Stimulated activated CD4-positive, alpha-beta T cell treated with anti-CD3 and anti-CD28 coated beads, Interleukin-15, amount 100 ng/mL, for 1 hour (primary cell): ENCODE measurements at places on chromosomes 11 and 22.

DNA sequence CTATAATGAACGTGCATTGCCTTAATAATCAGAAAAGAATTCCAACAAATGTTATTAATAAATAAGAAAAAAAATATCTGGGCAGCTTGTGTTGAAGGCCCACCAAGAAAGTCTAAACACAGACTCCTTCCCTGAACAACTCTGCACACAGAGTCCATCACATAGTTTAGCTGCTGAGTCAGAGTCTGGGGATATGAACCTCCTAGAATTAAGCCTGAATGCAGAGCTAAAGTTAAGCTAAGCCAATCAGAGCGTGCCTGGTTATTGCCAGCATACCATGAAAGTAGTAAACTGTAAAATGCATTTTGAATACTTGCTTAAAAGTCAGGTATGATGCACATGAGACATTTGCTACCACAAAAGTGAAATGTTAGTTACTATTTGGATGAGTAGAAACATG is 25.6 kb upstream of the TENM4 start:
- no peak for DNase-seq

DNA sequence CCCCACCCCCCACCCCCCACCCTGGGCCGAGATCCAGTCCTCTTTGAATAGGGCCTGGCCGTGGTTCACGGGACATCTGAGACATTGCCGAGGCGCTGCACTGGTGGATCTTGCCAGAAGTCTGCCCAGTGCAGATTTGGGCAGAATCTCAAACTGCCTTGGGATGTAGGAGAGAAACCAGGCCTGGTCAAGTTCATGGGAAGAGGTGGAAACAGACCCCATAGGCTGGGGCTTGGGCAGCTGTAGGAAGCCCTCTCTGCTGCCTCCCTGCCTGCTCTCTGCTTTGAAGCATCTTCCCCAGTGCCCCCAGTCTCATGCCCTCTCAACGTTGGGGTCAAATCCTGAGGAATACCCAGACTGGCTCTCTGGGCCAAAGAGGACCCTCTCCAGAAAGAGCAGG is 16.0 kb upstream of the PPP6R3 start:
- DNase-seq: no peak

DNA sequence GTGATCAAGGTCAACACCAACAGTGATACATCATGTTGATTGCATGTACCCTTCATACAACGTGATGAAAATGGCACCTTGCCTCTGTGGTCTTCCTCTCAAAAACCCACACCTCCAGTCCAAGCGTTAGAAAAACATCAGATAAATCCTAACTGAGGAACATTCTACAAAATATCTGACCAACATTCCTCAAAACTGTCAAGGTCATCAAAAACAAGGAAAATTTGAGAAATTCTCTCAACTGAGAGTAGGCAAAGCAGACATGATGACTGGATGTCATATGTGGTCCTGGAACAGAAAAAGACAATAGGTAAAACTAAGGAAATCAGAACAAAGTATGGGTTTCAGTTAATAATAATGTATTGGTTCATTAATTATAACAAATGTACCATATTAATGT is 64.0 kb upstream of the POU2AF1 start:
- DNase-seq: no peak

- no peak for DNase-seq
These were observed 21.2 kb upstream of the TP53AIP1 start for GRCh38 chr11:128963744-128964325.

DNA sequence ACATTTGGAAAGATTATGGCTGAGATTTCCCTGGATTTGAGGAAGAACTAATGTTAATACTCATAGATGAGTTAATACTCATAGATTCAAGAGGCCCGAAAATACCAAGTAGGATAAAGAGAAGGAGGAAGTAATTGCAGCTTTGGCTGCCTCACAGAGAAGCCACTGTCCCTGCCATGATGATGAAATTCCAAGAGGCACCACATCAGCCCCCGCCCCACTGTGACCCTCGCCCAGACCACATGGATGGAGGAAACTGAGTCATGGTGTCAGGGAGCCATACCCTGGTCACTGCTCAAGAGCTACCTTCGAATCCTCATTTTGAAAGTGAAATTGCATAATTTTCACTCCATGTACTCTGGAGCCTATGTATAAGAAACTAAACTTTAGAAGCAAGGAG is 92.9 kb upstream of the SLC22A12 start:
- no peak for DNase-seq

GRCh38 chr22:37387793-37388192 is 39.5 kb downstream of the ELFN2 start:
- DNase-seq: no peak

DNA sequence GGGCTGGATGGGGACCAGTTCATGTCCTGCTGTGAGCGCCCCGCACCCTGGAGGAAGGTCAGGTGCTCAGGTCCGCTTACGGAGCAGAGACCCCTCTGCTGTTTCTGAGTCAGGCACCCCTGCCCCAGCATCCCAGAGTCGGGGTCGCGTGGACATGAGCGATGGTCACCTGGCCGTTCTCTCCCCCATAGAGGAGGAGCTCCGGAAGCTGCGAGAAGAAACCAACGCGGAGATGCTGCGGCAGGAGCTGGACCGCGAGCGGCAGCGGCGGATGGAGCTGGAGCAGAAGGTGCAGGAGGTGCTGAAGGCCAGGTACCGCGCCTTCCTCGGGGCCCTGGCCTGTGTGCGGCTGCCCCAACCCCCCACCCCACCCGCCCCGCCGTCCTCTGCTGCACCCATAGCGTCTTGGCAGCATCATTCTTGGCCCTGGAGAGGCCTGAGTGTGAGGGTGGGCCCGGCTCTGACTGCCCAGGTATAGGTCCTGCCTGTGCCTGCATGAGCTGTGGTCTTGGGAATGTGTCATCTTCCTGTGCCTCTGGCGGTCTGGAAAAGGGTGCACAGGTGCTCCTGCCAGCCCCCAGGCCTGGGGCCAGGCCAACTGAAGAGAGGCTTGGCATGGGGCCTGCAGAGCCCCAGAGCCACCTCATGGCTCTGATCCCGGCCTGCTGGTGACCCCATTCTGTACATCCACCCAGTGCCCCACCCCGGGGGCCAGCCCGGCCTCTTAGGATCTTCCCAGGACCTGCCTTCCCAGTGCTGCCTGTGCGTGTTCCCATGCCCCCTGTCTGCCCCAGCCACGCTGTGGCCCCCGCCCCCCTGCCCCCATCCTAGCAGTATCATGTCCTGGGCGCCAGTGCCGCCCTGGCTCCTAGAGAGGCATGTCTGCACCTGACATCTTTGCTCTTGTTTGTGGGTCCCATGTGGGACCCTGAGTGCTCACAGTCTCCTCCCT is 38.1 kb downstream of the GRAMD4 start:
- no peak for DNase-seq

DNA sequence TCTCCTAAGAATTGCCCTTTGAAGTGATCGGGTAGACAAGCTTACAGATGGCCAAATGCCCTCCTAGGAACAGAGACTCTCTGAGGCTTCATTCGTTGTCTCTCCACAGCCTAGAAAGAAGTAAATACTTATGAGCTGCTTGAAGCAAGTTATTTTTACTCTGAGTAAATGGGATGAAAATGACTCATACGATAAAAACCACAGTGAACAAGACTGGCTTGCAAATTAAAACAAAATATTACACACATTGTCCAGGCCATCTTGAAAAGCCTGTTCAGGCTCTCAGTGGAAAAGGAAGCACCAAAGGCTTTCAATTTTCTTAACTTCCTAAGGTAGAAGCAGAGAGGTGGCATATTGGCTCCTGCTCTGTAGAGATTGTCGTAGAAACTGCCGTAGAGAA is 294.2 kb downstream of the NELL1 start:
- no peak for DNase-seq

DNA sequence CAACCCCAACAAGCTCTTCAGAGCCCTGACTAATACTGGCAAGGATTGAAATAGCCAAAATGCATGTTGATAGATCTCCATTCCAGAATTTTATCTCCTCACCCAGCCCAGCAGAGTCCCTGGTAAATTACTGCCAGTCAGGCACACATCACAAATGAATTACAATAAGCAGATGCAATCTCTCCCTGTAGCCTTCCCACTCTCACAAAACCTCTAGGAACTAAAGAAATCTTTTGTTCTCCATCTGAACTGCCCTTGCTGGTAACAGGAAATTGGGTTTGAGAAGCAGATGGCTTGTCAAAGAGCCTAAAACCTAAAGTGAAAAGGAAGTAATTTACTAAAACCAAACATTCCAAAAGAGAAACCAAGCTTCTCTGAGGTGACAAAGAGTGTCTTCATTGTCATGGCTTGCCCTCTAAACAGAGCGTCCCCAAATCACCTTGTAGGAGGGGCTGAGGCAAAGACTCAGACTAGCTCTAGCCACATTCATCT is 59.5 kb downstream of the FAM168A start:
- no peak for DNase-seq

- DNase-seq: no peak
These were observed 33.6 kb downstream of the THOC5 start for GRCh38 chr22:29519996-29520395.

DNA sequence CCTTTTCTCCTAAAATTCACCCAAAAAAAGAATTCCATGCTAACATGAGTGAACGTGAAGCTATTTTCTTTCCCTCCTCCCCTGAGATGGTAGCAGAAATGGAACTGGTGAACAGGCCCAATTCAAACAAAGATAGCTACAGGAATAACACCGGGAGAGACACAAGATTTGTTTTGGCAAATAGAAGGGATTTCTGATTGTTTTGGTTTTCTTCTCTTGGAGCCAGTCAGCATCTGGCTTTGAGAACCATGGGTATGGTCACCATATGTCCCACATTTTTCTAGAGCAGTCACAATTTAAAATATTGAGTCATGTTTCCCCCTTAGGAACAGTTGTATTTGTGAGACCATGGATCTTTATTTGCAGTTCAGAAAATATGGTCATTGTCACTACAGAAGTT is 214.1 kb downstream of the FAM76B start:
- no peak for DNase-seq

GRCh38 chr22:38172832-38173640 is 8.6 kb downstream of the PLA2G6 start:
- no peak for DNase-seq

DNA sequence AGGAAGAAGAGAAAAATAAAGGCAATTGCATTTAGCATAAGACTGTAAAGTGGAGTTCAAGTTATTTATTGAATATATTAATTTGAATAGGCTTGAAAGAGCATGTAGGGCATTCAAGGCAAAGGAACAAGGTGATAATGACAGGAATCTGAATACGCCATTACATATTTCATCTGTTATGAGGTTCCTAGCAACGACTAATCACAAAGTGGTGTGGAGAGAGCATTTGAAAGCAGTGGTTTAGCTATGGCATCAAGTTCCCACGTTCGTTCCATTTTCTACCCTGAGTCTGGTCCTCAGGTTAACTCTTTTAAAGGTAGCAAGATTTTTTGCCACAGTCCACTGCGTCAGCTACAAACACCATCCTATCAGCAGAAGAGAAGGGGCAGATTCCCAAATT is 59.4 kb downstream of the CNTN5 start:
- no peak for DNase-seq

GRCh38 chr11:44256673-44257291 is 53.2 kb downstream of the ALX4 start:
- DNase-seq: no peak

GRCh38 chr22:34080433-34080832 is 160.2 kb upstream of the LARGE1 start:
- no peak for DNase-seq

GRCh38 chr11:93031386-93031785 is 61.9 kb downstream of the MTNR1B start:
- DNase-seq: no peak

DNA sequence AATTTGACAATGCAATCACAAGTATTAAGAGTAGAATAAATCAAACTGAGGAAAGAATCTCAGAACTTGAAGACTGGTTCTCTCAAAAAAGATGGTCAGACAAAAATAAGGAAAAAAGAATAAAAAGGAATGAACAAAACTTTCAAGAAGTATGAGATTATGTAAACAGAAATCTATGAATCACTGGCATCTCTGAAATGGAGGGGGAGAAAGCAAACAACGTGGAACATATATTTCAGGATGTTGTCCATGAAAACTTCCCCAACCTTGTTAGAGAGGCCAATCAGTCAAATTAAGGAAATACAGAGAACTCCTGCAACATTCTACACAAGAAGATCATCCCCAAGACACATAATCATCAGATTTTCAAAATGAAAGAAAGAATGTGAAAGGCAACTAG is 235.7 kb downstream of the SBF2 start:
- DNase-seq: no peak
